SW 1271 (cell line): ENCODE measurements at places on chromosomes 6 and 20.

GRCh38 chr6:98532004-98532403 is 302.4 kb upstream of the POU3F2 start:
- no peak for DNase-seq

DNA sequence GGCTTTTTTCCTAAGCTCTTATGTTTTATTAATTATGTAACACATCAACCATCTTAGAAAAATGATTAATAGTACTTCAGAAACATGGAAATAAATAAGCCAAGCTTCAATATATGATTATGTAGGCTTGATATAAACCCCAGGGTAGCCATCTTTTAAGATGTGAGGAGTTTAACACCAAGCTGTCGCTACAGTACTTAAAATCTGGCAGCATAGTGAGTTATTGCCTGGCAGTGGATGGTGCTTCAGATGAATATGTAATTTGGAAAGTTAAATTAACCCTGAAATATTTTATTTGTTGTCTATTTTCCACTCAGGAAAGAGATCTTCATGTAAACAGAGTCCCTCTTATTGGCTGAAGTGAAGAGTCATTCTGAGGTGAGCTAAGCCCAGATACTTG is 339.0 kb upstream of the ZFP64 start:
- DNase-seq: no peak

- DNase-seq: no peak
Measured at GRCh38 chr20:5893052-5893451, 57.3 kb downstream of the TRMT6 start.

GRCh38 chr6:48560408-48560807 is 449.4 kb upstream of the PTCHD4 start:
- no peak for DNase-seq

- no peak for DNase-seq
Measured at GRCh38 chr6:39686976-39687375, 38.2 kb downstream of the KIF6 start.

- DNase-seq: no peak
Measured at GRCh38 chr6:36743538-36744303, 46.1 kb downstream of the RAB44 start.

DNA sequence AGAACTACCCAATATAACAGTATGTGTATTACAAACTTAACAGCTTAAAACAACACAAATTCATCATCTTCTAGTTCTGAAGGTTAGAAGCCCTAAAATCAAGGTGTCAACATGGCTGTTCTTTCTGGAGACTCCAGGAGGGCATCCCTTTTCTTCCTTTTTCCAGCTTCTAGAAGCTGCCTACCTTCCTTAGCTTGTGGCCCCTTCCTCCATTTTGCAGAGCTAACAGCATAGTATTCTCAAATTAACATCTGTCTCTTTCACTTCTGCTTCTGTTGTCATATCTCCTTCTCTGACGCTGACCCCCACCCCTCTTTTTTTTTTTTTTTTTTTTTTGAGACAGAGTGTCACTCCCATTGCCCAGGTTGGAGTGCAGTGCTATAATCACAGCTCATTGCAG is 52.8 kb upstream of the AKIRIN2 start:
- DNase-seq: no peak

- no peak for DNase-seq
Measured at GRCh38 chr6:124430740-124431318, 531.4 kb upstream of the RNF217 start.

DNA sequence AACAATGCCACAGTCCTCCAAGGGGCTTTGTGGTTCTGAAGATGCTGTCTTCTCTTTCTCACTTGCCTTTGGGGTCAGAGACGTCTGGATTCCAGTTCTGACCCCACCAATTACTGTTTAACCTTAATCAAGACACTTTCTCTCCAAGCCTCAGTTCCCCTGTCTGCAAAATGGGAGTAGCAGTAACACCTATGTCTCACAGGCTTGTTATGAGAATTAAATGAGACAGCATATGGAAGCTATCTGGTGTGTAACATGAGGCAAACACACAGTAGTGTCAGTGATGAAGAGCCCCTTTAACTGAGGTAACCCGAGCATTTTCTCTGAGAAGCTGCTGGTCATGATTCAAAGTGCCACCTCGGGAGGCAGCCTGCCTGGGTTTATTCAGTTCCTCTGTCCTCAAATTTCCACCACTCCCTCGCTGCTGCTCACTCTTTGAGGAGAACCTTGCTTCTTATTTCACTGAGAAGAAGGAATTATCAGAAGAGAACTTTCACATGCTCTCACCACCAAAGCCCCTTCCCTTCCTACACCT is 11.7 kb downstream of the PPIL1 start:
- no peak for DNase-seq

GRCh38 chr6:68114463-68115047 is 520.5 kb upstream of the ADGRB3 start:
- DNase-seq: no peak

GRCh38 chr20:44106615-44107014 is 80.4 kb downstream of the JPH2 start:
- DNase-seq: no peak
